H1 (cell line): ENCODE measurements at places on chromosomes 2 and 18. TPM values are rescaled to one million over a fixed set of nuclear protein-coding genes. Genes with fewer than 3 reads are reported as not detected.

- DNase-seq = no peak
Observed at GRCh38 chr2:49924044-49924817, 769.9 kb upstream of the FSHR start.

GRCh38 chr2:137336067-137336466 is 570.7 kb downstream of the THSD7B start:
- DNase-seq = no peak

GRCh38 chr2:215722125-215722524 is 286.3 kb upstream of the FN1 start:
- DNase-seq = no peak

GRCh38 chr2:59195851-59196250 is 954.7 kb upstream of the FANCL start:
- DNase-seq = no peak

RAMP1 gene
- total RNA-seq = 0.65 and 2.0 TPM in 2 replicates

- DNase-seq = no peak
Observed at GRCh38 chr2:174180165-174180724, 68.1 kb downstream of the OLA1 start.

EPB41L3 gene
- 12.8 and 16.1 TPM in 2 replicates for total RNA-seq

DNA sequence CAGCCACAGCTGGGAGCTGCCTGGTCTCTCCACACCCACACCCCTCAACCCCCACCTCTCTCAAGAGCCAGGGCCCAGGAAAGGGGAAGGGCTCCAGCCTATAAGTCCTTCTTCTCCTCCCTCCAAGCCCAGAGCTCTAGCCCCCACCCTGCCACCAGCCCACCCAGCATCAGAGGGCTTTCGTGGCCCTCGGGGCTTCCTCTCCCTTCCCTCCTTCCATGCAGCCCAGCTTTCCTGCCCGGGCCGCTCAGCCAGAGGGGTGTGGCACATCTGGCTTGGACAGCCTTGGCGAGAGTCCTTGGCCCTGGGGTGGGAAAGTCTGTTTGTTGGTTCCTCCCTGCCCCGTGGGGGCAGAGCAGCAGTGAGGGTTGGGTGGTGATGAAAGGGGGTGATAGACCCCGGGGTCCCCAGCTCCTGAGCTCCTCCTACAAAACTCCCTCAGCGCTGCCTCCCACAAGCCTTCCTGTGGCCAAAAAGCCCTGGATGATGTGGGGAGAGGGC is 7.0 kb downstream of the TNS1 start:
- DNase-seq = no peak

VIL1 gene
- 7.0 and 8.2 TPM in 2 replicates for total RNA-seq

VWA3B gene
- total RNA-seq = not detected in 2 replicates

GRCh38 chr2:153404792-153405191 is 73.8 kb downstream of the RPRM start:
- no peak for DNase-seq

DNA sequence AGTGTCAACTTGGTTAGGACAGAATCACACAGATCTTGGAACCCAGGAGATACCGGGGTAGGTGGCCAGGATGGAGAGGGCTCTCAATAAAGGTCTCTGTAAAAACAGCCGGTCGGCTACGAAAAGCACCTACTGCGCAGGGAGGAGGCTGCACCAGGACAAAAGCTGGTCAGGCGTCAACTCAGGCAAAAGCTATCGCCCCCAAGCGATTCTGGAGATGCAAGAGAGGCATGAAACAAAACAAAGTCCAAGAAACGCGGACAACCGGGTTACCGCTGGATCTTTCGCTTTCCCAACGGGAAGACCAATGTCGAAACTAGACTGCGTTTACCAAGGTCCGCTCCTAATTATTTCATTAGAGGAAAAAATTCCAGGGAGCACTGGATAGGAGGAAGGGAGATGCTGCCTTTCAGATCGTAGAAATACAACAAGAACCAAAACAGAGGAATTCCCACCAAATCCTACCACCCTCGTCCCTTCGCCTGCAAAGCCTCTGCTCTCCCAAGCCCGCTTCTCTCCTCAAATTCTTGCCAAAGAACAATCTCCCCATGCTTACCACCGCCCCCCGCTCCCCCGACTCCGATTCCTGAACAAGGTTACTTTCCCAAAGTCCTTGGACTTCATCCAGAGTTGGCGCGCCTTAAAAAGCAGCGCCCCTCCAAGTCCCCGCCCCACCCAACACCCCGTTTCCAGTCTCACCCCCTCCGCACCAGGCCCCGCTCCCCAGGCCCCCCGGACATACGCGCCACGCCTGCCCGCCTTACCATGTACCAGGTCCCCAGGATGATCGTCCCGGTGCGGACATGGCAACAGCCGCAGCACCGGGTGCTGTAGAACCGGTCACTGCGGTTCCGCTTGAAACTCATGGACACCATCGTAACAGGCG is 539 bp downstream of the LAPTM4A start:
- DNase-seq = peak; percentile 54

- DNase-seq = no peak
Observed at GRCh38 chr2:101305492-101306078, 2.9 kb downstream of the RNF149 start.

DNA sequence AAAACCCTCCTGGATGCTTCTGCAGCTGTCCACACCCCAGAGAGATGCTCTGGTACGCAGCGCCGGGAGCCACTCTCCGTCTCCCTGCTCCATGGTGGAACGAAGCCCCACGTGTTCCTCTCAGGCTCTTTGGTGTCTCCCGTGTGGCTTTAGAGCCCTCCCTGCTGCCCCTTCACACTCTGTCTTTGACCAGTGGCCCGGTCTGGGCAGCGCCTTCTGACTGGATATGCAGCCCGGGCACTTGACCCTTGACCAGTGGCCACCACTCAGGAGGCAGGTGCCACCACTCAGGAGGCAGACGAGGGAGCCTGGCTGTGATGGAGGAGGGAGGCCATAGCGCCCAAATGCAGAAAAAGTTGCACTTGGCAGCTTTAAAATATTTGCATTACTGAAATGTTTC is 214.5 kb upstream of the SALL3 start:
- no peak for DNase-seq

DNA sequence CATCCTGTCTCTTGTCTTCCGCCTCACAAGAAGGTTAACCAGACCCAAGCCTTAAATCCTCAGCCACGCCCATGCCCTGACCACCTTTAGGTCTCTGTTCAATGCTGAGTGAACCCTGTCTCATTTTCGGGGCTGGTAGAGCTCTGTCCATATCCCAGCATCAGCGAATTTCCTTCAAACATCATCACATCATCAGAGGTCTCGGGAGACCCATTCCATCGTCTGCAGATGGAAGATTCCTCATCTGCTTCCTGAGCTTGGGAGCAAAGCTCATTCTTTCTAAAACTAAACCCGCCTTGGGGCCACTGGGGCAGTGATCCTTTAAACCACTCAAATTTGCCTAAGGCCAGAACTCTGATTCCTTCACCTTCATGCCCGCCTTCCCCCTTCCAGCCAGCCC is 173.7 kb downstream of the TTC32 start:
- DNase-seq = no peak

- DNase-seq = no peak
Observed at GRCh38 chr18:7082671-7083070, 34.9 kb downstream of the LAMA1 start.

CROCC2 gene
- total RNA-seq = not detected in 2 replicates

DSC3 gene
- 3.3 and 3.7 TPM in 2 replicates for total RNA-seq

- DNase-seq = no peak
Observed at GRCh38 chr2:224126003-224126402, 86.9 kb upstream of the SERPINE2 start.

DNA sequence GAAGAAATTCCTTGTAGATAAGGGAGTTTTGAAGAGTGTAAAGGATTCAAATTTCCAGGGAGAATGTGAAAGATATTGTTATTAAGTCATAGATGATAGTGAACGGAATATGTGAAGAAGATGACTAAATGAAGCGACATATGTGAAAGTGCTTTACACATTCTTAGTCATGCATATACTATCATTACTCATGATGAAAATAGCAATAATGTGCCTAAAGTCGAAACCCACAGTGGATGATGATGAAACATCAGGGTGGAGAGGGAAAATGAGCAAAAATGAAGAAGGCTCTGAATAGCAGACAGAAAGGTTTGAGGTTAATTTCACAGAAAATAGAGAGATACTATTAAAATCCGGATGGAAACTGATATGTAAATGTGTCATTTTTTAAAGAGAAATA is 1237.1 kb downstream of the LRP1B start:
- no peak for DNase-seq

DNA sequence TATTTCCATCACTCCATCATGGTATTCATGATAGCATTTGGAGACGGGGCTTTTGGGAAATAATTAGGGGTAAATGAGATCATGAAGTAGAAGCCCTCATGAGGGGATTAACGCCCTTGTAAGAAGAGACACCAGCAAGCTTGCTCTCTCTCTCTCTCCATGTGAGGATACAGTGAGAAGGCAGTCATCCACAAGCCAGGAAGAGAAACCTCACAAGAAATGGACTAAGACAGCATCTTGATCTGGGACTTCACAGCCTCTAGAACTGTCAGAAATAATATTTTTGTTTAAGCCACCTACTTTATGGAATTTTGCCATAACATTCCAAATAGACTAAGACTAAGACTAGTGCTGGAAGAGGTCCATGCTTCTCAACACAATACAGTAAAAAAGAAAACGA is 464.6 kb upstream of the GCFC2 start:
- no peak for DNase-seq

CDH19 gene
- not detected in 2 replicates for total RNA-seq

NEB gene
- 2.5 and 2.6 TPM in 2 replicates for total RNA-seq

CDKL4 gene
- total RNA-seq = 0.29 TPM in 1 of 2 replicates, not detected in the other

RGPD5 gene
- total RNA-seq = 22.6 and 26.1 TPM in 2 replicates

- DNase-seq = no peak
Observed at GRCh38 chr18:69916412-69916811, 31.3 kb downstream of the CD226 start.
